OCI-LY7 (cell line): ENCODE measurements at places on chromosomes 2 and 18.
A peak's percentile ranks its signal among the peaks of the same experiment; 100 is the strongest.

GRCh38 chr2:152376968-152377367, 42.0 kb downstream of the FMNL2 start:
- no peak for DNase-seq

GRCh38 chr2:88146590-88146989, 18.7 kb upstream of the FABP1 start:
- DNase-seq, result no peak

DNA sequence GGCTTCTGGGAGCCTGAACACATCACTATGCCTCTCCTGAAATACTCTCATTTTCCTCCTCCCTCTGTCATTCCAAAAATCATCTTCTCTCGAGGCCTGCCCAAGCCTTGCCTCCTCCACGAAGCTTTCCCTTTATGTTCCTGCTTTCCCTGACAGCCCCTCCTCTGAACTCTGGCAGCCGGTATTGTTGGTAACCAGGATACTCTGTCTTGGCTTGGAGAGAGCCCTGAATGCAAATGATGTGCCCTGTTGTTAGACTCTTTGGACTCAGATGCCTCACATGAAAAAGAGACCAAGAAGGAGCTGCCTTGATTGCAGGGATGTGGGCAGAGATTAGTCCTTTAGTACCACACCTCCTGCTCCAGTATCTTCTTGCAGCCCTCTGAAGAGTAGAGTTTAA, 138.5 kb upstream of the DLX2 start:
- DNase-seq, result no peak

DNA sequence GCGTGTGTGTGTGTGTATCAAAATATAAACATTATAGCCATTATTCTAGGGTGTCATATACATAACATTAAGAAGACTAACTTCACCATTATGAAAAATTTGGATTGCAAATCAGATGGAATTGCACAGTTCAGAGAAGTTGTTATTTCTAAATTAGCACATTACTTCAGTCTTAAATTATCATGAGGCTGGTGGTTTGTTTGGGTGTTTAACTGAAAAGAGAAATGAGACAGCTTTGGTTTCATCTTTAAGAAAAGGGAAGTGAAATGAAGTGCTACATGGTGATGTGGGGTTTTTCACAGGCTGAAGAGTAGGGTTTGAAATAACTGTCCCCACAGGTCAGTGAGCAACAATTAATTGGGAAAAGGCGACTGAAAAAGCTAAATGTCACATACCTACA, 161.2 kb upstream of the XIRP2 start:
- peak; percentile 17 for DNase-seq

DNA sequence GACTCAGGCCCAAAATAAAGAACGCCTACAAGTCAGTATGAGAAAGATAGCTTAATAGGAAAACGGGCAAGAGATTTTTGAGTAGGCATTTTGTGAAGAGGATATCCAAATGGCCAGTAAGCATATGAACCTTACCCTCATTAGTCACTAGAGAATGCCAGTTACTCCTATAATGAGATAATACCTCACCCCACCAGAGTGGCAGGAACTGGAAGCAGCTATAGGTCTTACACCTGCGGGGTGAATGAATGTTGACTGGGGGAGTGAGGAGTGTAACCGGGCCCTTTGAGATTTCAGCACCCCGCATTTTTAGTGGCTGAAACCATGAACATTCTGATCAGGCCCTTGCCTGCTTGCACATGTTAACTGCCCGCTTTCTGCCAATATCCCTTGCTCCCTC, 7.5 kb upstream of the PTPN2 start:
- DNase-seq, result no peak

GRCh38 chr18:78607221-78607620, 372.4 kb upstream of the SALL3 start:
- no peak for DNase-seq

DNA sequence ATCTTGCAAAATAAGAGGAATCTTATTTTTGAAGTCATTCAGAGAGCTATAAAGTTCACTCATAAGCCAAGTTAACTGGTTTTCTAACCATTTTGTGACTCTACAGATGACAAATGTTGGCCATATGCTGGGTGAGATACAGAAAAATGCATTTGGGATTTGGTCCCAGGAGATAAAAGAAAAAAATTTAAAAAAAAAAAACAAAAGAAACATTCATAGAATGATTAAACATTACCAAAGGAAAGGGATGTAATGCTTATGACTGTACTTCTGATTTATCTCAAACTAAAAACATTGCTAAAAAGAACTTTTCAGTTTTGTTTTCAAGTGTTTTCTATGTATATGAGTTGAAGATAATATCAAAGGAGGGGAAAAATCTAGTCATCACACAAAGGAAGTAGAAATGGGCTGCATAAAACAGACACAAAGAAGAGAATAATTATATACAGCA, 43.1 kb downstream of the PELI1 start:
- DNase-seq, result peak; percentile 52
